Stimulated activated CD8-positive, alpha-beta memory T cell treated with anti-CD3 and anti-CD28 coated beads, Interleukin-4, amount 100 ng/mL, for 48 hours (primary cell): ENCODE measurements at places on chromosomes 5 and 9.

DNA sequence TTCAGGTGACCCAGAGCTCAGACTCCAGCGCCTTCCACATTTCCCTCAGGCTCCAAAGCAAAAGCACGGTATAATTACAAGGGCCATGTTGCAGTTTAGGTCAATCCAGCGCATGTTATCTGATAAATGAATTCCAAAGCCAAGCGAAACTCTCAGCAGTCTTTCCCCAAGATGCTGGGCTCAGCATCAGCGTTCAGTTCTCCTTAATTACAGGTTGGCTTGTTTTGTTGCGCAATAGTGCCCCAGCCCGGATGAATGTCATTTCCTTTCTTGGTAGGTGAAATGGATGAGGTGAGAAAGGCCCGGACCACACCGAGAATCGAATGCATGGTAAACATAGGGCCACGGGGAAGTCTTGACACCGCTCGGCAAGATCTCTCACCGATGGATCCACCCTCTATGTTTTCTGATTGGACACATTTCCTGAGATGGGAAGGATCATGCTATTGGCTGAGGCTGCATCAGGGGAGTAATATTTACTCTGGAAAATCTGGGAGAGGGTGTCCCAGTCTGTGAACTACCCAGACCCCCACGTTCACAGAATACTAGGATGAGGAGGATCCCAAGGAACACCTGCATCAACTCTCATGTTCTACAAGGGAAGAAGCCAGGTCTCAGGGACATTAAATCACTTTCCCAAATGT lies 221.2 kb upstream of the ANKRD55 start:
- no peak for DNase-seq

DNA sequence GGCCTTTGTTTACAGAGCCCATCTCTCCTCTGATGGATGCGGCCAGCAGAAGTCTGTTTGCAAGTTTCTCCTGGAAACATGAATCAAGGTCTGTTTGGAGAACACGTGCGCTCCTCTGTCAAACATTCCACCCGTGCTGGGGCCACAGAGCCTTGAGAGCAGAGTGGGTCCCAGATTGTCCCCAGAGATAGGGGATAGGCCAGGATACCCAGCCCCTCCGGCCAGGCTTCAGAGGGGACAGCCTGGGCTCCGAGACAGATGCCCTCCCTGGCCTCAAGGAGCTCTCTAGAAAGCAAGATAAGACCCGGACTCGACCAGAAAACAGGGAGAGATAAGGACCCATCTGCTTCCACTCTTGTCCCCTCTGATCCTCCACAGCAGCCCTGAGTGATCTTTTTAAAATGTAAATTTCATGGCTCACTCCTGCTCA lies 40.4 kb upstream of the HAND1 start:
- no peak for DNase-seq

GRCh38 chr5:93342563-93343061 lies 238.4 kb downstream of the NR2F1-AS1 start:
- DNase-seq: no peak

GRCh38 chr5:142315096-142315900 lies 9.5 kb downstream of the SPRY4 start:
- DNase-seq: no peak

GRCh38 chr5:81638471-81638870 lies 112.4 kb downstream of the SSBP2 start:
- no peak for DNase-seq

- no peak for DNase-seq
Observed at GRCh38 chr5:78005021-78005785, 229.1 kb upstream of the TBCA start.

- DNase-seq: no peak
Observed at GRCh38 chr5:125390326-125390725, 643.9 kb upstream of the ZNF608 start.

GRCh38 chr9:18684593-18685317 lies 210.8 kb downstream of the ADAMTSL1 start:
- no peak for DNase-seq
